ENCODE measurements at places on chromosomes 2 and 18.

- DNase-seq, result no peak
Measured at GRCh38 chr2:8427211-8427610, 254.6 kb upstream of the ID2 start.

- no peak for DNase-seq
Measured at GRCh38 chr2:230706966-230707365, 5.7 kb upstream of the CAB39 start.

- peak; percentile 58 for DNase-seq
Measured at GRCh38 chr2:241161646-241162281, 11.5 kb downstream of the PPP1R7 start.

- no peak for DNase-seq
Measured at GRCh38 chr2:196249860-196250259, 78.5 kb upstream of the STK17B start.

All from brain pericyte (primary cell).